ENCODE measurements at places on chromosomes 4 and X.

GRCh38 chr4:84238247-84239090 lies 260.6 kb downstream of the NKX6-1 start:
- DNase-seq: no peak

DNA sequence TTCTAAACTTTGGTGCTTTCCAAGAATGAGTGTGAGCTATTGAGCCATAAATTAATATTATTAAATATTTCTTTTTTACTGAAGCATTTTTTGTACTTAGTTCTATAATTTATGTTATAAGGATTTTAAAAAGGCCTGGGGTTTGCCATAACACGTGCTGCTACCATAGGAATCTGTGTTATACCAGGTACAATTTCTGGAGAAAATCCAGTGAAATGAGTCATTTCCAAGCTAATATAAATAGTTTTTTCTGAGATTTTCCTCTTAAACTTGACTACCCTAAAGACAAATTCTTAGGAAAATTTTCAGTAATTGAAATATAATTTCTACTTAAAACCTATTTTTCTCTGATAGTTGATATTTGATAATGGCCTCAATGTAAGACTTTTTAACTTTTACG lies 130.8 kb downstream of the TLL1 start:
- no peak for DNase-seq

- DNase-seq: no peak
Measured at GRCh38 chr4:98338761-98339438, 77.7 kb downstream of the RAP1GDS1 start.

- DNase-seq: no peak
Measured at GRCh38 chrX:134713618-134714107, 55.4 kb upstream of the PLAC1 start.

DNA sequence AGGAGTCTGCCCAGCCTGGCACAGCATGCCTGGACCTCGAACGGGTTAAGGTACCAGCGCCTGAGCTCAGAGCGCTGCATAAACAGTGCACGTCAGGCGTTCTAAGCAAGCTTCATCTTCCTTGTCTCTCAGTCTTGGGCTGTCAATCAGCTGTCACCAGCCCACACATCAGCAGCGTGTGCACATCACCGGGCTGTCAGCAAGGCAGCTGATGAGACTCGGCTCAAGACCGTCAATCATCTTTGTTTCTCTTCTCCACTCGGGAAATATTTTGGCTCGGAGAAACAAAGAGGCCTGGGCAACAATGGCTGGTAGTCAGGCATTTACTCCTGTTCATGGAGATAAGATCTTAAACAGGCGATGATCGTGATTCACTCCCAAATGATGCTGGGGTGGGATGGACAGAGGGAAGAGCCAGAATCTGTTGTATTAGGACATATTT lies 141.3 kb downstream of the LDB2 start:
- DNase-seq: no peak

DNA sequence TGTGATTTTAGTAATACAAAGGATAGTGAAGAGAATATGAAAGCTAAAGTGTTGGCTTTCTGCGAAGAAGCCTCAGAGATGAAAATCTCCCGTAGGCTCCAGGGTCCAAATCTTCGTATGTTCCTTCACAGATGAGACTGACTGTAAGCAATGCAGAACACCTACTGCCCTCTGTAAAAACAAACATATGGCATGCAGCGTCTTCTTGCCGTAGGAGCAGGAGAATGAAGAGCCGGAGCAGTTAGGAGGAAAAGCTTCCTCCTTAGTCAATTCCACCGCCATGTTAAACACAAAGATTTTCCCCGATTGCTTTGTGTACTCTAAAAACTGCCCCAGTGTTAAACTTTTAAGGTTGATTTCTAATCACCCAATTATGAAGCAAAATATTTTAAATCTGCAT lies 22.5 kb downstream of the RWDD4 start:
- no peak for DNase-seq

DNA sequence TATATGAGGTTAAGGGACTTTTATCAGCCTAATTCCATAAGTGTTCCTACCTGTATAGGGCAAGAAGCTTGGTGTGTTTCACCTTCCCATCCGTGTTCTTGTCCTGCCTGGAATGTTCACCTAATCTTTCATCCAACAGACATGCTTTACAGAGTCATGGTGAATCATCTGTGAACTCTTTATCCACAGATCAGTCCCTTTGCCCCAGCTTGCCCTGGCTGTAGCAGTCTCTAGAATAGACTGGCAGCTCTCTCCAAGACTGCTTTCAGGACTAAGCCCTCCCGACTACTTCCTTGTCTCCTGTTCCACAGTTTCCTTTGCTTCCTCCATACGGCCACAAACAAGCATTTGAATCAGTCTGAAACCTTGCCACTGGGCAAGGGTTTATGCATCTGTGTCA lies 177.9 kb upstream of the IL15 start:
- DNase-seq: no peak

DNA sequence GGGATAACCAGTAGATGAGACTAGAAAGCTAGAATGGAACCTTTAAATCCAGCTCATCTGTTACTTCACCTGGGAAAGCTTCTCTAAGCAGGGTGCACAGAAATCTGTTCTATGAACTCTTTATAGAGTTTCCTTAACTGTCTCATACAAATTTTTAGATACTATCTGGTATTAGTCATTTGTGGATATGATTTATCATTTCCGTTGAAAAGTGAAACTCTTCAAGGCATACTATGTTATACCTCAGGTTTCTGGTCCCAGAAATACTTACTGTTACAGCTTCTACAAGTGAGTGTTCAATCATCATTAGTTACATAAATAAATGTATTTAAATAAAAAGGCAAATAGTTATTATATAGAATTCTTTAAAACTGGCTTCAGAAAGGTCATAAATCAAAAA lies 298.3 kb upstream of the AGA start:
- no peak for DNase-seq

GRCh38 chr4:186067757-186068385 lies 1.1 kb upstream of the TLR3 start:
- DNase-seq: peak; percentile 1

DNA sequence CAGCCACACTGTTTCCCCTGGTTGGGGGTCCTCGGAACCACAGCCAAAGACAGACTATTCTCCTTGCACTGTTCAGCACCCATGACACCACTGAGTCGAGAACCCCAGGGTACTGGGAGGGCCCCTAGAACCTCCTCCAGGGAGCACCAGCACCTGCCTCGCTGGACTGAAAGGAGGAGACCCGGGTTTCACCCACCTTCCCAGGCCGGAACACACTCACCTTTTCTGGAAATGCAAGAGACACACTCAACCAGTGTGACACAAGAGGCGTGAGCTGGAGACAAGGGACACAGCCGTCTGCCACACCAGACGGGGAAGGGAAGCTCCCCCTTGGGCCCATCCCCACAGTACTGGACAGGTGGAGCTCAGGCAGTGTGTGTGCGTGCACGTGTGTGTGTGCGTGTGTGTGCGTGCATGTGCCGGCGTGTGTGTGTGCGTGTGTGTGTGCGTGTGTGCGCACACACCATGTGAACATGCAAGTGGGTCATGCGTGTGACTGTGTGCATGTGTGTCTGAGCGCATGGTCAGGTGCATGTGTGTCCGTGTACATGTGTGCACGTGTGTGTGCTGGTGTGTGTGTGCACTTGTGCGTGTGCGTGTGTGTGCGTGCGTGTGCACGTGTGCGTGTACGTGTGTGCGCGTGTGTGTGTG lies 128.8 kb upstream of the NKX1-1 start:
- DNase-seq: no peak

GRCh38 chrX:45445745-45446412 lies 245.2 kb upstream of the DIPK2B start:
- DNase-seq: no peak

DNA sequence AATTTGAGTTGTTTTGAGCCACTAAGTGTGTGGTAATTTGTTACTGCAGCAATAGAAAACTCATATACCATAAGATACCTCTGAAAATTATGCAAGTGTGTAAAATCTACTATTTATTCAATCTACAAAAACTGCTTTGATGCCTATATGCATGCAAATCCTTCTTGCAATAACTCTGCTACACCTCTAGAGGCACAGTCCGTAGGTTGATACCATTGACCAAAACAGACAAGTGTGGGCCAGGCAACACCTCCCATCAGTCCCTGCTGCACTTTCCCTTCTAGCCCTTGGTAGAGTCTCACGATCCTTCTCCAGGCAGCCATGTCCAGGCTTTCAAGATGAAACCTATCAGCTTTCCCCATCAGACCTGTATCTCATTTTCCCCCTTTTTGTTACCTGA lies 48.8 kb upstream of the FAM9A start:
- no peak for DNase-seq

DNA sequence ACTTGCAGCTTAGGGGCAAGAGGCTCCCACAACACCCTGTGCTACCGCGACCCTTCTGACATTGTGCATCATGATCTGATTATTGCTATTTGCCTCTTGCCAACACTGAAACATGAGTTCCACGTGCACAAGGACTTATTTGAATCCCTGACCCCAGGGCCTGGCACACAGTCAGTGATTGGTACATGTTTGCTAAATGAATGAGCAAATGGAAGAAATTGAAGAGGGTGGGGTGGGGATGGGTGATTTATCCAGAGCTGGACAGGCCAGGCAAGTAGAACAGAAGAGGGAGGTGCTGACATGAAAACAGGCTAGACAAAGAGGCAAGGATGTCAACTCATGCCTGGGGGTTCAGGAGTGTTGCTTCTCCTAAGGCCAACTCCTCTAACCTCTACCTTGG lies 24.9 kb upstream of the RPL39 start:
- no peak for DNase-seq

GRCh38 chrX:76977452-76977851 lies 469.7 kb upstream of the FGF16 start:
- no peak for DNase-seq

GRCh38 chr4:83858131-83858530 lies 322.2 kb downstream of the GPAT3 start:
- DNase-seq: no peak

DNA sequence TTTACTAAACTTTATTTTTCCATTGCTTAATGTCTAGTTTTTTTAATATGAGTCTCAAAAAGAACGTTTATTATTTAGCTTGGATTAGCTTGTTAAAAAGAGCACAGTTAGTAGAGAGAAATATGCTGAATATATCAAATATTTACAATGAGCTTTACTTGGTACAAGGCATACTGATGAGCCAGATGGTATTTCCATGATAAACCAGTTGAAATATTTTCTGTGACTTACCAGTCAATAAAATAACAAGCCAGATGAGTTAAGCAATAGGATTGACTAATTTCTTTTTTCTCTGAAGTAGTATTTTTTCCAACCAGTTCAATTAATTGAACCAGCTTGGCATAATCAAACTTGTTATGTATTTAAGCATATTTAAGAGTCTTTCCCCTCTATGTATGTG lies 134.1 kb downstream of the KLHL34 start:
- DNase-seq: no peak

GRCh38 chr4:81471588-81472280 lies at the start of gene RASGEF1B:
TSS of gene RASGEF1B (minus strand) at chr4:81471907. CDS start at chr4:81459508, 12,399 bp downstream.
- DNase-seq: peak; percentile 91

DNA sequence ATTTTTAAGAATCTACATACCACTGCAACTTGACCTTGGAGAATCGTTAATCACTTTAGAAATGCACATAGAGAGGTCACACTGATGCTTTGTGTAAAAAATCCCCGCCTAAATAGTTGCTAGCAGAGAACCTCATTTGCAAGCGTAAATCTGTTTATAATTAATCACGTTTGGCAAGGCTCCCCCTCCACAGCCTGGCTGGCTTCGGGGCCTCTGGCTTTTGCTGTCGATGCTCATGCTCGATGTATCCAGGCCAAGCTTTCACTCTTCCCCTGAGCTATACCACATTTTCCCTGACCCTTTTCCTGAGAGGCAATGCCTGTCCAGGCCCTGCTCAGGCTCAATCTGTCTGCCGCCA lies 23.4 kb downstream of the CYTL1 start:
- no peak for DNase-seq

GRCh38 chr4:173167758-173168395 lies 734 bp upstream of the GALNT7 start:
- no peak for DNase-seq

GRCh38 chr4:81930506-81931238 lies 443.1 kb downstream of the HNRNPD start:
- DNase-seq: no peak

DNA sequence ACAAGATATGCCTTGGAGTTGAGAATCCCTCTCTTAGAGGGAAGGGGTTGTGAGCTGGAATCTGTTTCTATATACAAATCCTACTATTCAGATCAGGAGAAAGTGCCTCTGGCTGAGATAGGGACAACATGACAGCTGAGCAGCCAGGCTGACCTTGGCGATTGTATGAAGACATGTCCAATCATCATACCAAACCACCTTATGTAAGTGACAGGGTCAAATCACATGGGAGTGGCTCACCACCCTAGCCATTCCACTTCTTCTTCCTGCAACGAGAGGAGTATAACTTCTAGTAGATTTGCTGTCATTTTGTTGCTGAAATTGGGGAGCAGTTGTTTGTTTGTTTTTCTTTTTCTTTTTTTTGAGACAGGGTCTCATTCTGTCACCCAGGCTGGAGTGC lies 48.3 kb upstream of the TMEM150C start:
- DNase-seq: no peak

DNA sequence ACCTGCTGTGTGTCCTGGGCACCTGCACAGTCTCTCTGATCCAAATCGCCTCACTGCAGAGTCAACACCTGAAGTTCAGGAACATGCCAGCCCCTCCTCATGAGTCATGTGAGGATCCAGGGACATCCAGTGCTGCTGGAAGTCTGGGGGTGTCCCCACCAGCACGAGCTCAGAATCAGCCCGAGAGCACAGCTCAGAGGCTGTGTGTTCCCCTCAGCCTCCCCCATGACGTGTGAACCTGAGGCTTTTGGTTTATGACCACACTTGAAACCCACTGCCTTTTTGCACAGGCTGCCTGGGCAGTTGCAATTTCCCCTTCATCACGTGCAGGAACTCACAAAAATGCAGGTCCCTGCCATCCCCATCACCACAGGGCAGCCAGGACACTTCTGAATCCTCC lies 47.1 kb downstream of the PPP2R2C start:
- DNase-seq: no peak

- no peak for DNase-seq
Measured at GRCh38 chr4:15963001-15963451, at the start of gene FGFBP2. TSS of gene FGFBP2 (minus strand) at chr4:15963175. CDS start at chr4:15963129, 46 bp downstream.

DNA sequence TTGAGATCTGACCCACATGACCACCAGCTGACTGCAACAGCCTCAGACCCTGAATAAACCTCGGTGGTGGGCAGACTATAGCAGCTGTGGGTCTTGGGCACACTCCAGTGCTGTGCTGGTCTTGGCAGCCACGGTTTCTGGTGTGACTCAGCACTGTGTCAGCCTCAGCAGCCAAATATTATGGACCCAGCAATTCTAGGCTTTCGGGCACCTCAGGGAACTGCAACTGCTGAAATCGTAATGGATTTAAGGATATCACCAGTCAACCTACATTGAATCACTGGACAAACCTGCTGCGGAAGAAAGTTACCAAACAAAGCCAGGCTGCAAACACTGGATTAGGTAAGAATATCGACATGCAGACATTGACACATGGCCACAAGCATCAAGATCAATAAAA lies 10.5 kb upstream of the UBE2NL start:
- DNase-seq: no peak
